Mucosa of descending colon (tissue), 3 donors: ENCODE measurements at places on chromosomes 7 and 10. TPM values are rescaled to one million over a fixed set of nuclear protein-coding genes. Genes with fewer than 3 reads are reported as not detected.
A peak's percentile ranks its signal among the peaks of the same experiment; 100 is the strongest.

- no peak for DNase-seq
Observed at GRCh38 chr7:78490524-78490923, 692.0 kb downstream of the PHTF2 start.

The STRA8 gene
- not detected for total RNA-seq

DNA sequence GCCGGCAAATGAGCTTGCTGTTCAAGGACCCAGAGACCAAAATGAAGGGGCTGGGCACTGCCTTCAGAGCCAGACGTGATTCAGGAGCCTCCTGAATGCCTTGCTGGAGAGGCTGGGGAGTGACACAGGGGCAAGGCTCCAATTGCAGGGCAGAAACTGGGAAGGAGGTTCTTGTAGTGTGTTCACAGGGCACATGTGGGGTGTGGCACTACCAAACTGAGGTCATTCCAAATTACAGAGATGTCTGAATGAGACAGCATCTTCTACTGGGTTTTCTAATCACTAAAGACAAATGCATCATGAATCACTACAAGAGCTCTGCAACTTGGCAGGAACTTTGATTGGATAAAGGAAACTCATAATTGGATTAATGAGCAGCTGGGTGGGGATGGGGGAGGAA lies 17.8 kb downstream of the CRTAC1 start:
- DNase-seq, result no peak

- peak; percentile 22 for DNase-seq
Observed at GRCh38 chr10:48390558-48390871, 84.0 kb downstream of the MAPK8 start.

The TAS2R41 gene
- 0.34 TPM for total RNA-seq

- DNase-seq, result peak; percentile 50
Observed at GRCh38 chr10:30151581-30152389, 92.4 kb upstream of the JCAD start.

- DNase-seq, result no peak
Observed at GRCh38 chr10:4772202-4772570, 53.8 kb upstream of the AKR1E2 start.

The FGFR2 gene
- 64.3 TPM for total RNA-seq

DNA sequence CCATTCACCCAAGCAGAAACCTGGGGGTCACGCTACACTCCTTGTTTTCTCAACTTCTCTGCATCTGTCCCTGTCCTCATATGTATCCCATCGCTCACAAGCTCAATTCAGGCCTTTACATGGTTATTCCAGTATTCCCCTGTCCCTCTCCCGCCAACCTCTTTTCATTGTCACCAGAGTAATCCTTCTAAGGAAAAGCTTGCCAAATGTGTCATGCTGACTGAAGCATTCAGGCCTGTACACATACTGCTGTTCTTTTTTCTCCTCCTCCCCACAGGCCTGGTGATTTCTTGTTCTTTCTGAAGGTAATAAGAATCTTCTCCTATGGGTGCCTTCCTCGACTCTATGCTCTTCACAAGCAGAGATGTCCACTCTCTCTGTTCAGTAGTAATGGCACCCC lies 282.2 kb downstream of the PHTF2 start:
- DNase-seq, result no peak

DNA sequence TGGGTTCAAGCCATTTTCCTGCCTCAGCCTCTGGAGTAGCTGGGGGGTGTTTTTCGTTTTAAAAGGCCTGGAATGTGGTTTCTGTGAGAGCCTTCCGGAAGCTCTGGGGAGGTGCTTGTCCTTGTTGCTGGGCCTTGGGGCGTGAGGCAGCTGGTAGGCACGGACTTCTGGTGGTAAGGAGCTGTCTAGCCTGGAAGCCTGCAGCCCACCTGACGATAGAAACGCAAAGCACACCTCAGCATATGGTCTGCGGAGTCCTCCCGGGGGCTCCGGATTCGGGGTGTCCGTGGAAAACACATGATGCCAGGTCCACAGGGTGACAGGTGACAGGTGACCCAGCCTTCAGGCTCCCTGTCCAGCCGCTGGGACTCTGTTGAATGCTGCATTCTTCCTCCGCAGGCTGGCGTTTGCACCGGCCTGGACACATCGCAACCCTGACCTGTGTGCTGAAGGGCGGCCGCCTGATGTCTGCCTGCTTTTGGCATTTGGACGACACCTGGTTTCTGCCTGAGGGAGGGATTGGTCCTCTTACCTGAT lies 37.3 kb downstream of the INPP5A start:
- DNase-seq, result peak; percentile 64

DNA sequence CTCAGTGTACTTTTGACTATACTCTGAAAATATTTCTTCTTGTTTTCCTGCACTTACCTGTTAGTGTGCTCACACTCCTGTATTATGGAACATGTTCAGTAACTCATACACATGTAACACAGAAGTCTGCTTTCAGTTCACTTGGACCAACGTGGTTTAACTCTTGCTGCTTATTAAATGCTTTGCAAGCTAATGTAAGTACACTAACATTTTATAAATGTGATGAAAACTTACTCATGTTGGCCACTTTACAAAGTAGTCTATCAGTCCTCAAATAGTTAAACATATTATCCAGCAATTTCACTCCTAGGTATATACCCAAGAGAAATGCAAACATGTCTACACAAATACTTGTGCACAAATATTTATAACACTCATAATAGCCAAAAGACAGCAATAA lies 98.4 kb downstream of the UBE2H start:
- DNase-seq, result no peak

GRCh38 chr7:10346032-10346431 lies 627.6 kb upstream of the PHF14 start:
- no peak for DNase-seq

GRCh38 chr10:133403784-133404183 lies 9.8 kb downstream of the MTG1 start:
- no peak for DNase-seq

DNA sequence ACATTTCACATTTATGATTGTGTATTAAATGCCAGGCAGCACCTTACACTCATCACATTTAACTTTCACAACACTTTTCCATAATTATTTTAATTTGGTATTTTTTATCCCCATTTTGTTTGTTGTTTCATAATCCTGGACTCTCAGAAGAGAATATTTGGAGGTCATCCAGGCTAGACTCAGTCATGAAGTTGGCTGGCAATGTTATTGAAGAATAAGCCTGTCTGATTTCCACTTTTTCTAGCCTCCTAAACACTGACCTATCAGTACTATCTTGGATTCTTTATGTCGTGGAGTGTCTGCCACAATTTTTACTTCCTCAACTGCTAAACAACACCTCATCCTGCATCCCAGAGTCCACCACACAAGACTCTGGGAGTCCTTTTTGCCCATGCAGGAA lies 372.3 kb upstream of the NRP1 start:
- no peak for DNase-seq

The CLDN3 gene
- 621 TPM for total RNA-seq

The SPDYE18 gene
- 1.2 TPM for total RNA-seq

GRCh38 chr10:89846786-89847185 lies 145.4 kb downstream of the KIF20B start:
- no peak for DNase-seq

The ADAM12 gene
- 0.66 TPM for total RNA-seq

DNA sequence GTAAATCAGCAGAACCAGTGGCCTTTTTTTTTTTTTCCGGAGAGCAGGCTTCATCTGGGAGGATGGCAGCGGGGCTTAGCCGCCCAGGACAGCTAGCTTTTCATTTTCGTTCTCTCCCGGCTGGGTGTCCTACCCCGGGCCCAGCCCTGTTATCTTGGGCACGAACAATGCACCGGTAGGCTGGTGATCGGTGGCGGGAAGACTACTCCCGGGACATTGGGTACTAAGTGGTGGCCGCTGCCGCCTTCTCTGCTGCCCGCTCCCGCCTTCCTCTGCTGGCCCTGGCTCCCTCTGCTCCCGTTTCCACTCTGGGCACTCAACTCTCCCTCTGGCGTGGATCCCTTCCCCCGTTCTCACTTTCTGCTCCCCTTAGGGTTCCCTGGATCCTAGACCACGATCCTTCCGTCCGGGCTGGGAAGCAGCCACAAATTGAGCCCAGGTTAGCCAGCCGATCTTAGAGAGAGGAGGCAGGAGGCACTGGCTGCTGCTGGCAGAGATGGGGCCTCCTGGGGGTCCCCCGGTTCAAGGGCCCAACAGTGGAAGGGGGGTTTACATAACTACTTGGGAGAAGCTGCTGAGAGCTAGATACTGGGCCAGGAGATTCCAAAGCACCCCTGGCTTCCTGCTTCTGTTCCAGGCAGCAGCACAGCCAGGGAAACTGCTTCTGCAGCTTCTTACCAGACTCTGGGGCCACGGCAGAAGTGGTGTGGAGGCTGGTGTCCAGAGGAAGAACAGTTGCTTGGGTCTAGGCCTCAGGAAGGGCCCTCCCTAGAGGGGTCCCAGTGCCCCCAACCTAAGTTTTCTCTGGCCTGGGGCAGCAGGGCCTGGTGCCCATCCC lies 1.8 kb downstream of the TLX1 start:
- DNase-seq, result no peak

GRCh38 chr10:119446441-119447277 lies 95.9 kb downstream of the RGS10 start:
- no peak for DNase-seq

The ZNF727 gene
- 0.92 TPM for total RNA-seq

GRCh38 chr7:24406053-24406788 lies 122.2 kb downstream of the NPY start:
- no peak for DNase-seq

DNA sequence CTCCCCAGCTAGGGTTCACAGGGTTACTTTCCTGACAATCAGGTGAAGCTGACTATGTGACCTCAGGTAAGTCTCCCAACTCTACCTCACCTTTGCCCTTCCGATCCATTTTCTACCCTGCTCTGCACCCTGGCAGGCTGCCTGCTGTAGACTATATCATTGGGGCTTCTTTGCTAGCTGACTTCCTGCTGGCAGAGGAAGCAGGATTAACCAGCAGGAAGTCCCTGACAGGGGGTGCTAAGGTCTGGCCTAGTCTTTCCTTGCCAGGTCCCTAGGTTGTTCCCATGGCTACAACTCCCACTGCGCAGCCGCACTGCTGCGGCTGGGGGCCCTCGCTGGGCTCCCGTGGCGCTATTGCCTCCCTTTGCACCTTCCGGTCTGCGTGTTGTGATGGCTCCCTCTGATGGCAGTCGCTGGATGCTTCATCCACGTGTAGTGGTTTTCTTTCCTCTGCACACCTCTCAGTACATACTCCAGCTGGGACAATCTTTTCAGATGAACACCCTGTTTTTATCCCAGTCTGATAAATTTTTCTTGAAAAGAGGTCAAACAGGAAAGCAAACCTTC lies 365.9 kb downstream of the REEP3 start:
- no peak for DNase-seq

DNA sequence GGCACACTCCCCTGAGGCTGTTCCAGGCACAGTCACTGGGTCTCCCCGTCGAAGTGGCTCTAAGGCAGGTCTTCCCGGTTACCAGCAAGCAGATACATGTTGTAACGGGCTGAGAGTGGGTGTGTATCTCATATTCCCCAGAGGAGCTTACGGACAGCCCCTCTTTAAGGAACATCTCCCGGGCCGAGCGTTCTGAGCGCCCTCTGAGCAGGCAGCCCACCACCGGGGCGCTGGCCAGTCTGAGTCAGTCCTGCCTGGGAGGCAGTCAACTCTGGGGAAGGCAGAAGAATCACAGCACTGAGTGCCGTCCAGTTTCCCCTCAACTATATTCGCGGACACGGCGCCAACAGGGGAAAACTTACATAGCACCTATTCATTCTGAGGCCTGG lies 117.4 kb downstream of the LHPP start:
- peak; percentile 11 for DNase-seq

The MRPS24 gene
- 86.4 TPM for total RNA-seq

DNA sequence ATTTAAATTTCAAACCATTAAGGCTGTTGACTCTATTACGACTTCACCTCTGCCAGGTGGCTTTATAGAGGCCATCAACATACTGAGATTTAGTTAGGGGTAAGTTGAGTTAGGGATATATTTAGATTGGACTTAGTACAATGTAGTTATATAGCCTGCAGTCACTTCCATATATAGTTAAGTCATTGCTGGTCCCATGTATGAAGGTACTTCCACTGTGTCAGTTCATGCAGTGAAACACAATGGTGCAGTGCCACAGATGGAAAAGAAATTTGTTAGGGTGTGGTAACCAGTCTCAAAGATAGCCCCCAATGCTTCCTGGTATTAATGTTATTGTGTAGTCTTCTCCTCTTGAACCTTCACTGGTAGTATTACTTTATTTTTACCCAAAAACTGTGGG lies 12.6 kb upstream of the TSPAN13 start:
- no peak for DNase-seq

The HOXA1 gene
- 2.1 TPM for total RNA-seq

The FAM241B gene
- 2.2 TPM for total RNA-seq

- DNase-seq, result no peak
Observed at GRCh38 chr7:154480817-154481216, 428.6 kb downstream of the DPP6 start.

GRCh38 chr10:103803941-103804340 lies 51.4 kb downstream of the SH3PXD2A start:
- no peak for DNase-seq

DNA sequence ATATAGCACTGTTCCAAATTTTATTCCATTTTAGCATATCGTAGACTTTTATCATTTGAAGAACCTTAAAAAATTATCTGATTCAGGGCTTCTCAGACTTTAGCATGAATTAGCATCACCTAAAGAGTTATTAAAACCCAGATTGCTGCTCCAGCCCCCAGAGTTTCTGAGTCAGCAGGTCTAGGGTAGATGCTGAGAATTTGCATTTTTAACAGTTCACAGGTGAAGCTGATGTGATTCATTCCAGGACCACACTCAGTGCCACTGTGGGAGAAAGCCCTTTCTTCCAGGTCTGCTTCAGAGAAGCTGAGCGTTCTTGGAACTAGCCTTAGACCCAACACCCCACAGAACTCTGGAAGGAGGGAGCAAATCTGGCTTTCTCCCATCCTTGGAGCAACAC lies 174.1 kb upstream of the YAE1 start:
- DNase-seq, result no peak

- DNase-seq, result no peak
Observed at GRCh38 chr7:50807026-50807730, 24.5 kb upstream of the GRB10 start.
